ENCODE measurements at places on chromosomes 2 and 18. TPM values are rescaled to one million over a fixed set of nuclear protein-coding genes. Genes with fewer than 3 reads are reported as not detected.
A peak's percentile ranks its signal among the peaks of the same experiment; 100 is the strongest.

The ANO7 gene
- 1.4 TPM for total RNA-seq

The SERPINB13 gene
- not detected for total RNA-seq

The KIF1A gene
- 0.95 TPM for total RNA-seq

The CFC1 gene
- not detected for total RNA-seq

The CIB4 gene
- not detected for total RNA-seq

GRCh38 chr2:77363277-77363676 lies 158.9 kb downstream of the LRRTM4 start:
- H3K36me3 ChIP-seq = no peaks in the 10 kb centered on the region
- H3K27ac ChIP-seq = no peak overlapping the region
- H3K4me3 ChIP-seq = no peak overlapping the region

DNA sequence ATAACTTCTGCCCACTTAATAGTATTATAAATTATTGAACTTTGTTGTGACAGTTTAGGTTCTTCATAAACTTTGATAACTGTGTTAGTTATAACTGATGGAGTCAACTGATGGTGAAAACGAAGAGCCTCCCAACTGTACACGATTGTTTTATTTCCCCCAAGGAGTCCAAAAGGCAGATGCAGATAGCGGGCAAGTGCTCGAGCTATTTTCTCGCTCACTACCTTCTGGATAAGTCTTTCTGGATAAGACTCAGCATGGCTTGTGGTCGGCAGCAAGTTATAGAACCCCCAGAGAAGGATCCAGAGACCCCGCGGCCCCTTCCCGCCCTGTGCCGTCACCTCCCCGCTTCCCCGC lies 517 bp downstream of the GCFC2 start:
- peak overlapping the region; percentile 94 for H3K27ac ChIP-seq
- H3K4me3 ChIP-seq = peak overlapping the region; percentile 86
- no peaks in the 10 kb centered on the region for H3K36me3 ChIP-seq
- DNase-seq = no peak
- no peaks in the 10 kb centered on the region for H3K27me3 ChIP-seq

- no peak overlapping the region for H3K27ac ChIP-seq
- H3K4me3 ChIP-seq = no peak overlapping the region
- no peak for DNase-seq
- H3K36me3 ChIP-seq = no peaks in the 10 kb centered on the region
- H3K4me1 ChIP-seq = no peaks in the 10 kb centered on the region
- no peaks in the 10 kb centered on the region for H3K27me3 ChIP-seq
Observed at GRCh38 chr2:237293978-237294377, 120.0 kb downstream of the COL6A3 start.

DNA sequence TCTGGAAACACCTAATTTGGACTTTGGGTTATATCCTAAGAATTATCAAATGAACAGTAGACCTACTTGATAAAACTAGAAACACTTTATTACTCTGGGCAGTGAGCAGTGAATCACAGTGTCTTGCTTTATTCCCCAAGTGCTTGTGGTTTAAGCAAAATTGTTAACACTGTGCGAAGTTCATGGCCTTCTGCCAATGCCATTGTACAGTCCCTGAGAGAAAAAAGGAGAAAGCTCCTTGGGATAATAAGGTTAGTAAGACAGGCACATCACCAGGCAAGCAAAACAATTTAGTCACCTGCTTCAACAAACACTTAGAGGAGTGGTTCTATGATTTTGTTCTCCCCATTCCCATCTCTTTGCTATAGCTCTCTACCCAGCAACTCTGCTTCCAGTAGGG lies 39.8 kb downstream of the ADCYAP1 start:
- no peaks in the 10 kb centered on the region for H3K4me1 ChIP-seq
- no peaks in the 10 kb centered on the region for H3K27me3 ChIP-seq
- no peak overlapping the region for H3K27ac ChIP-seq
- DNase-seq = no peak

DNA sequence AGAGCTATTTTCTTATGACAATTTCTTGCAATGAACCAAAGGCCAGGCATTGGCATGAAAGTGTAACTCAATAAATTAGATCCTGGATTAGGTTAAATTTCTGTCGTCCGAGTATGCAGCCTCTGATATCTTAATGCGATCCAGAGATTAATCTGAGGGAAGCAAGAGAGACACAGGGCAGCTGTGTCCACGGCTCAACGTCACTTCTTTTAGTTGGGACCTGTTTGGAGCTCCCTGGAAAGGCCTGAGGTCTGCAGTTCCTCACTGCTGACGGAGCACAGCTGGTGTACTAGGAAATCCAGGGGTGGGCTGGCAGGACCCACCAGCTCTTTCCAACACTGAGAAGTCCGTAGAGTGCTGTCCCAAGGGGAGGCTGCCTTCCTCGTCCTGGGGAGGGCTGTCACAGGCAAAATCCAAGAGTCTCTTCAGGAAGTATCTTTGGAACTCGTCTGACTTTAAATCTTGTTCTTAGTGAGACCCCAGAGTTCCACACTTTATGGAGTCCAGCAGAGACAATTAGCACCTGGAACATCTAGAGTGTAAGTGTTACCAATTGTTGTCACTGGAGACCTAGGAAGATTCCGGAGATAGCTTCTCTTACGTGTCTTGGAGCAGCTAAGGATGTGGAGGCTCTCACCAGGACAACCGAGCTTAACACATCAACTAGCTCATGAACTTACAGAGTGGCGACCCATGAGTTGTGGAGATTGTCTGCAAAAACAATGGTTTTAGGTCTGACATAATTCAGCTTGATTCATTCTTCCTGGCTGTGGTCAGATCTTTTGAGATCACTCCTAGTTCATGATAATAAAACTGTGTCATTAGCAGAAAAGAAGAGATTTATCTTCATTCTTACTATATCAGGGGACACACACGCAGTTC lies 173.7 kb downstream of the ACKR3 start:
- no peak overlapping the region for H3K4me3 ChIP-seq
- DNase-seq = no peak
- no peak overlapping the region for H3K27ac ChIP-seq
- no peaks in the 10 kb centered on the region for H3K27me3 ChIP-seq

- no peak overlapping the region for H3K27ac ChIP-seq
- no peak overlapping the region for H3K4me3 ChIP-seq
- no peak for DNase-seq
- no peaks in the 10 kb centered on the region for H3K27me3 ChIP-seq
- no peaks in the 10 kb centered on the region for H3K36me3 ChIP-seq
Observed at GRCh38 chr2:45130736-45131135, 121.5 kb upstream of the SIX2 start.

DNA sequence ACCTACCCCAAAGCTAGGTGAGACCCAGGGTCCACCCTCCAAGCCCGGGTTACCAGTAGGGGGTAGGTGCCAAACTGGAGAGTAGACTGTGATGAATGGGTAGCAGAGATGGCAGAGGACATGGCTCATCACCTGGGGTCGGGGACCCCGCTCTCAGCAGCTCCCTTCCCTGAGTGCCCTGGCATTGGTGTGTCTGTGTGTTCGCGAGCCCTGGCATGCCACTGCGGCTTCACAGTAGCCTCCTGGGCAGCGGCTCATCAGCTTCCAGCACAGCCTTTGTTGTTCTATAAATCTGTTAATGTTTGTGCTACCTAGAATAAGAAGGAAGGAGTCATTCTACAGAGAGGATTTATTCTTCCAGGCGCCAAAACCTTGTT lies 62.6 kb upstream of the ALPP start:
- DNase-seq = no peak
- H3K4me1 ChIP-seq = peaks cover 15% of the 10 kb centered on the region
- no peaks in the 10 kb centered on the region for H3K36me3 ChIP-seq
- H3K4me3 ChIP-seq = no peak overlapping the region
- no peaks in the 10 kb centered on the region for H3K27me3 ChIP-seq

GRCh38 chr2:176685908-176686307 lies 416.7 kb downstream of the MTX2 start:
- H3K4me3 ChIP-seq = no peak overlapping the region
- H3K27ac ChIP-seq = no peak overlapping the region
- no peaks in the 10 kb centered on the region for H3K4me1 ChIP-seq
- no peak for DNase-seq

DNA sequence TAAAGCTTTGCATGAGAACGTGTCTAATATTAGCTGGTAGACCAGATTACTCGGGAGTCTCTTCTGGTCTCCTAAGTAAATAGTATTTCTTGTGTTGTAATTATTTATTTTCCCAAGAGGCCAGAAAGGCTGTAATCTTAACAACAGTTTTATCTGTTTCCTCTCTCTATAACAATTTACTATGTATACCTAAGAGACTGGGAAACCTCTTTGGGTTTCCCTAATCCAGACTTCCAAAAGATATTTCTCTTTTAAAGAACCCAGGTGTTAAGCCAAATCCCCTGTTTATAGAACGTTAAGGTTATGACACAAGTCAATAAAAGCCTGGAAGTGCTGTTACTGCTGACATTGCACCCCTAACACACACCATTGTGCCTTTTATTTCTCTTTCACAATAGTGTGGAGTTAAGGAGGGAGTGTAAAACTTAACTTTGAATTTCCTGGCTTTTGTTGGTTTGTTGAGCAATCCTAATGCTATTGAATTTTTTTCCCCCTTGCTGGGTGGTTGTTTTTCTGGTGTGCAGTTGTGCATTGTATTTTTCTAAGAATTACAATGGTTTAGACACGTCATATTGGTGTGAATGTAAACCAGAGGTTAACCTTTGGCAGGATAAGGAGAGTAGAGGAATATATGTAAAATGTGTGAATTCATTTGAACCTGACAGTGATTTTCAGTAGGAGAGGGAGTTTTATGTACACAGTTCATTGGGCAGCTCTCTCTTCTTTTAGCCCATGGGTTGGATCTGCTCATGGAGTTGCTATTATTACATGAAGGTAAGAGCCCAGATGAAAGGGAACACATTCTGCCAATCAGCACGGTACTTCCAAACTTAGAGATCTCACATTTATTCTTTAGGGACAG lies 192.8 kb downstream of the MTX2 start:
- no peak overlapping the region for H3K4me3 ChIP-seq
- H3K27ac ChIP-seq = no peak overlapping the region
- no peaks in the 10 kb centered on the region for H3K36me3 ChIP-seq
- H3K4me1 ChIP-seq = no peaks in the 10 kb centered on the region

DNA sequence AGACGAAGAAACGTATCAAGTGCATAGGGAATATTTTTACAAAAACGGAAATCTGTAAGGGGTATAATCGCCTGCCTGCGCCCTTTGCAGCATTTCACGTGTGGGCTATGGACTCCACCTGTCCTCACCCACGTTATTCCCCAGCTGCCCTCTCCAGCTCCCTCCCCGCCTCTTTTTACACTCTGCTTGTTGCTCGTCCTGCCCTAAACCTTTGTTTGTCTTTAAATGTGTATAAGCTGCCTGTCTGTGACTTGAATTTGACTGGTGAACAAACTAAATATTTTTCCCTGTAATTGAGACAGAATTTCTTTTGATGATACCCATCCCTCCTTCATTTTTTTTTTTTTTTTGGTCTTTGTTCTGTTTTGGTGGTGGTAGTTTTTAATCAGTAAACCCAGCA lies 169.4 kb upstream of the SIX3 start:
- no peaks in the 10 kb centered on the region for H3K4me1 ChIP-seq
- no peaks in the 10 kb centered on the region for H3K36me3 ChIP-seq
- DNase-seq = no peak
